PC-9 (cell line): ENCODE measurements at places on chromosomes 13 and 19.

GRCh38 chr13:104817271-104817670 lies 1718.2 kb downstream of the EFNB2 start:
- no peak for DNase-seq

DNA sequence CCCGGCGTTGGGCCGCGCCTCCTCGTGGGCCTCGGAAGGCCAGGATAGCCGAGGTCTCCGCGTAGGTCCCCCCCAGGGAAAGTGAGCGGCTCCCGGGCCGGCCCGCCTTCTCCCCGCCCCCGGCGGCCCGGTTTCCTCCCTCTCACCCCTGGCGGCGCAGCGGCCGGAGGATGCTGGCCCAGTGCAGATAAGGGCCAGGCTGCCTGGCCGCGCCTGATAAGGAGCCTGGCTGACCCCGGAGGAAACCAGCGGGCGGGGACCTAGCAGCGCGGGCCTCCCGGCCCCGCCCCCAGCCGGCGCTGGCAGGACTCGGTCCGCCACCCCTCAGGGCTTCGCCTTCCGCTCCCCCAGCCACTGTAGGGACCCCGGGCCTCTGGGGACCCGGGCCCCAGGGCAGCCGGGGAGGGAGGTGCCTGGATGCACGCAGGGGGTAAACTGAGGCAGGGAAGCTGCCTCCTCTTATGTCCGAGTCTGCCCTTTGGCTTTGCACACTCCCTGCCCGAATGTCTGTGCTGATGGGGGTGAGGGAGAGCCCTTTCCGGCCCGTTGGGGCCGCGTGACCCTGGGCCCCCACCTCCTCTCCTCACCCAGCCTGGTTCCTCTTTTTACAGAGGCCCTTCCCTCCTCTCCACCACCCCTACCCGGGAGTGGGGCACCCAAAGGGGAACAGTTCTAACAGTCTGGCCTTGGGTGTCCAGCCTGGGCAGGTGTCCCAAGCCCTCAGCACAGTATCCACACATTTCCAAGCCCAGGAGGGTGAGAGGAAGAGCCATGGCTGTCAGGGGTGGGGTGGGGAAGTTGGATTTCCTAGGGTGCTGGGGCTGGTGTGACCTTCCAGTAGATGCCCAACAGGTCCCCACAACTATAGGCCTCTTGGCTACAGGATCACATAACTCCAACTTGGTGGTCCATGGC lies at the start of gene LYL1:
TSS of gene LYL1 (minus strand) at position 193 of the 915 bp plus-strand sequence. CDS start 1,687 bp downstream, outside the sequence.
- no peak for DNase-seq

GRCh38 chr13:39682788-39683187 lies 27.3 kb downstream of the COG6 start:
- DNase-seq, result no peak

- DNase-seq, result no peak
Measured at GRCh38 chr13:112066624-112067004, 335 bp upstream of the SOX1 start.

GRCh38 chr19:40718774-40719391 lies 2.0 kb downstream of the ITPKC start:
- DNase-seq, result peak; percentile 83

DNA sequence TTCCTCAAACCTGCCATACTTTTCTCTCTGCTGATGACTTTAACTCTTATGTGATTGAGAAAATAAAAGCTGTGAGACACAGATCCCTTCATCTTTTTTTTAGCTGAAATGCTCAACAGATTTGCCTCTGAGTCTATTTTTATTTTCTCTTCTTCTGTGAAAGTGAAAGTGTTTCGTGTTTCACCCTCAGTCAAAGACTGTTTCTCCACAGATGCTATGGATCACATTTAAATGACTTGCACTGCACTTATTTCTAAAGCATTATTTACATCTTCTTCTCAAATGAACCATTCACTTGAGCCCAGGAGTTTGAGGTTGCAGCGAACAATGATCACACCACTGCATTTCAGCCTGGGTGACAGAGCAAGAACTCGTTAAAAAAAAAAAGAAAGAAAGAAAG lies 890.1 kb upstream of the PCDH20 start:
- no peak for DNase-seq

DNA sequence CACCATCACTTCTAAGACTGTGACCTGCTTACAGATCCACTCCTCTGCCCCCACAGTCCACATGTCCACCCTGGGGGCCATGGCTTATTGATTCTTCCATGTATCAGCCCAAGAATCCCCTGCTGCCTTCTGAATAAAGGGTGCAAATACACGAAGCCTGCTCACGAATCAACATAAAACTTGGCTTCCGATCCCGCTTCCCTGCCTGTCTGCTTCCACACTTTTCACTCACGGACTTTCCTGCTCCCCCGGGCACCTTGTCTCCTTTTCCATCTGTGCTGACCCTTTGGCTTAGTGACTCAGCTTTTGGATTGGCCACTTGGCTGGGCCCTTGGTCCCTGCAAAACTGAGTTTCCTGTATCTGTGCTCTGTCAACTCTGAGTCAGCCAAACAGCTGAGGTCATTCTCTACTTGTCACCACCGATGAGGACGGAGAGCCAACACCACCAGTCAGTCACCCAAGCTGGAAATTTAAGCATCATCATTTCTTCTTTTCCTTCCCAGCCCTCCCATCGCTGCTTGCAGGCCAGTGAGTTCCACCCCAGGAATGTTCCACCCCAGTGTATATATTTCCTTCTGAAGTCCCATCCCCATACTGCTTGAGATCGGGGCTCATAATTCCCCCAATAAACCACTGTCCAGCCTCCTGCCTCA lies 11.4 kb upstream of the USP12 start:
- DNase-seq, result peak; percentile 93

DNA sequence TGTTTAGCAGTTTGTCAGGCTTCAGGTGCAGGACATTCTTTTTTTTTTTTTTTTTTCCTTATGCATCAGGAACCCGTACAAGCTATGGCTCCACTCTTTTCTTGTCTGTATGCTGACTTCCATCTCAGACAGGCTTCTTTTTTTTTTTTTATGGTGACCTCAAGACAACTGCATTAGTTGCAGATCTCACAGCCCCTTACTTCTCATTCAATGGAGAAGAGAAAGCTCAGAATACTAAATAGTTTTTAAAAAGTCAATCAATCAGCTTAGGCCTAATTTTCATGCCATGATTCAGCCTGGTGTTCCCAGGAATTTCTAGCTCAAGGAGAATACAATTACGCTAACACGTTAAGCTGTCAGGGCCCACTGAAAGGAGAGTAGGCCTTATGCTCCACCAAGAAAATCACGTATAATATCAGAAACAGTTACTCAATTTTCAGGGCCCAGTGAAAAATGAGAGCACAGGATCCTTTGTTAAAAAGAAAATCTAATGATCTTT lies 1596.0 kb upstream of the MIR17HG start:
- no peak for DNase-seq

GRCh38 chr19:11473725-11474124 lies 7.1 kb downstream of the ELAVL3 start:
- DNase-seq, result no peak

DNA sequence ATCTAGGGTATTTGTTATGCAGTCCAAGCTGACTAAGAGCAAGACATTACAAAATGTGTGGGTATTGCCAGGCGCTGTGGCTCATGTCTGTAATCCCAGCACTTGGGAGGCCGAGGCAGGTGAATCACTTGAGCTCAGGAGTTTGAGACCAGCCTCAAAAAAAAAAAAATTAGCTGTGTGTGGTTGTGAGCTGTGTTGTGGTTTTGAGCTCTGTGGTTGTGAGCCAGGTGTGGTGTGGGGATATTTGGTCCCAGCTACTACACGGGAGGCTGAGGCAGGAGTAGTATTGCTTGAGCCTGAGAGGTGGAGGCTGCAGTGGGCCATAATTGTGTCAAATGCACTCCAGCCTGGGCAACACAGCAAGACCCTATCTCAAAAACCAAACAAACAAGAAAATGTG lies 5.6 kb upstream of the KEAP1 start:
- no peak for DNase-seq

DNA sequence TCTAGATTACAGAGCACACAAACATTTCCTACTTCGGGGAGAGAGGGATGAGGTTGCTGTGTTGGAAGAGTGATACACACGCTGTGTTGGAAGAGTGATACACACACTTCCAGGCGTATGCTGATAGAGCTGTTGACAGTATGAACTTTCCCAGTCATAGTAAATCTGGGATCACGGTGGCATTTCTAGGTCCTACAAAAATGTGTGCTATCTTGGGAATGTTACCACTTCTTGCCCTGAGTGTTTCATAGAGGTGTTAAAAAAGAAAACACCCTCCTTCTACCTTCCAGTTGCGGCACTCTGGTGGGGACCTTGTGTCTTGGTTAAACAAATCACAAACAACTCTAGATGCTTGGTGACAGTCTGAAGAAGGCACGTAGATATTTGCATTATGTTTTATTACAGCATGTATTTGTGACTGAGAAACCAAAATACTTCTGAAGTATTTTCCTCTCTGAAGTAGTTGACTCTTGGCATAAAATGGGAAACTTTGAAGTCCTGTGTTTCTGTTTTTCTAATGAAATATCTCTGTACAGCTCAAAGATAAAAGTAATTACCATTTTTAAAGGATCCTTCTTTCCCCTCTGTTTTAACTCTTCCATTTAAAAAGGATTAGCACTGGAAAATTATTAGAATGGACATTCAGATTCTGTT lies 52.5 kb downstream of the ARHGAP35 start:
- DNase-seq, result no peak

- no peak for DNase-seq
Measured at GRCh38 chr13:49739498-49740187, 48.4 kb upstream of the EBPL start.

- DNase-seq, result no peak
Measured at GRCh38 chr13:103007427-103007762, 58.8 kb downstream of the SLC10A2 start.

- DNase-seq, result no peak
Measured at GRCh38 chr19:42267644-42268141, 1.4 kb upstream of the CIC start.

- DNase-seq, result no peak
Measured at GRCh38 chr19:40466219-40466984, 399 bp upstream of the SPTBN4 start.

DNA sequence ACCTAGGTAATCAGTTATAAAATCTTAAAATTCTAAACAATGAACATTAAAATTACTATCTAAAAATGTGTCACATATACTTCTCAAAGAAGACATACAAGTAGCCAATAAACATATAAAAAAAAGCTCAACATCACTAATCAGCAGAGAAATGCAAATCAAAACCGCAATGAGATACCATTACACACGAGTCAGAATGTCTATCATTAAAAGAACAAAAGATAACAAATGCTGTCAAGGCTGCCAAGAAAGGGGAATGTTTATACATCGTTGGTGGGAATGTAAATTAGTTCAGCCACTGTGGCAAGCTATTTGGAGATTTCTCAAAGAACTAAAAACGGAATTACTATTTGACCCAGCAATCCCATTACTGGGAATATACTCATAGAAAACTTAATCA lies 310.3 kb upstream of the EDNRB start:
- no peak for DNase-seq

- no peak for DNase-seq
Measured at GRCh38 chr13:109945206-109945960, 159.0 kb upstream of the IRS2 start.

- no peak for DNase-seq
Measured at GRCh38 chr13:79660361-79660760, 179.4 kb downstream of the NDFIP2 start.

- no peak for DNase-seq
Measured at GRCh38 chr13:84265257-84265764, 383.0 kb upstream of the SLITRK1 start.

DNA sequence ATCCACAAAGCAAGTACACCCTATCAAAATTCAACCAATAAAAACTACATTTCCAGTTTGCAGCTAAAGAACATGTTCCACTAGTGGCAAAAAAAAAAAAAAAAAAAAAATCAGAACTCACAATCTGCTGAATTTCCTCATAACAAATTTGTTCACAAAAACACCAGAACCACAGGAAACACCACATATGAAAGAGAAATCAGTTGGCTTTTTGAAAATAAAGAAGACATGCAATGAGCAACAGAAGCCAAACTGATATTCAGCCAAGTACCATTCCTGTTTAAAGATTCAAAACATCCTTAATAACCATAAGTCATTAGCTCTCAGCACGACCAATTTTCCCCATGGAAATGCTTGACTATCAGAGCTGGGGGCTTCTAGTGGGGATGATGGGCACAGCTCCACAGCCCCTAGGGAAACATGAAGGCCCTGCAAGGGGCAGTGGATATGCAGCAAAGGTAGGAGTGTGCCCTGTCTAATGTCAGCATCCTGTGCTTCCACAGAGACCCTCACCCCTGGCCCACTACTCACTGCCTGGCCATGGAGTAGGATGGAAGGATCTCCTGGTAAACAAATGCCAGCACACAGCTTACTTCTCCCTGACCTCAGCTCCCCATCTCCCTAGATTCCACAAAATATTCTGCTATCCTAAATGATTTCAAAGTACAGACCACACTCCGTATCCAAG lies 74.0 kb upstream of the DOCK9 start:
- DNase-seq, result no peak

DNA sequence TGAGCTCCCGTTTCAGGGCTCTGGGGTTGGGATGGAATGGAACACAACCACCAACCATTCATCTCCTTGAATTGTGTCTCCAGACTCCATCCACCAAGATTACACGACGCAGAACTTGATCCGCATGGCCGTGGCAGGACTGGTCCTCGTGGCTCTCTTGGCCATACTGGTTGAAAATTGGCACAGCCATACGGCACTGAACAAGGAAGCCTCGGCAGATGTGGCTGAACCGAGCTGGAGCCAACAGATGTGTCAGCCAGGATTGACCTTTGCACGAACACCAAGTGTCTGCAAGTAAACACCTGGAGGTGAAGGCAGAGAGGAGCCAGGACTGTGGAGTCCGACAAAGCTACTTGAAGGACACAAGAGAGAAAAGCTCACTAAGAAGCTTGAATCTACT lies 15.5 kb downstream of the FCAR start:
- DNase-seq, result no peak

GRCh38 chr19:52297601-52298364 lies 814 bp downstream of the ZNF480 start:
- DNase-seq, result no peak

GRCh38 chr13:71082631-71083030 lies 784.4 kb downstream of the DACH1 start:
- DNase-seq, result no peak

- DNase-seq, result peak; percentile 54
Measured at GRCh38 chr13:110560601-110561343, 750 bp downstream of the RAB20 start.

- DNase-seq, result peak; percentile 66
Measured at GRCh38 chr19:2273356-2274184, 8.4 kb downstream of the PEAK3 start.

GRCh38 chr19:15897738-15898276 lies at the start of gene CYP4F2:
TSS of gene CYP4F2 (minus strand) at chr19:15898074. CDS start at chr19:15897611, 463 bp downstream.
- no peak for DNase-seq
